Activated T-helper 1 cell treated with anti-CD3 and anti-CD28 coated beads, Interleukin-2, amount 50 U/mL, for 16 hours (primary cell): ENCODE measurements at places on chromosomes 7 and 10.

DNA sequence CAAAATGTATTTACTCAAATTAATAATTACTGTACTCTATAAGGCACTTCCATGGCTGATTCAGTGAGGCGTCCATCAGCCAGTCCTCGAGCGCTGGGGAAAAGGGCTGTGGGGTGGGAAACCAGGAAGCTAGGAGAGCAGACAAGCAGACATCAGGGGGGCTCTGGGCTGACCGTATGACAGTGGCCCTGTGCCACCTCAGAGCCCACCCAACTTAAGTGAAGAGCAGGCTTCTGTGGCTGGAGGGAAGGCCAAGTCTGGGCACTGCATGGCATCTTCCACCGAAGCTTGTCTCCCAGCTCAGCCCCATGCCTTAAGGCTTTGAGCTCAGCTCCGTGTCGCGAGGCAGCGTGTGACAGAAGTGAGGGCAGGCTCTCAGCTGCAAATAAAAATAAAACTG, 464.5 kb upstream of the ZMIZ1 start:
- no peak for DNase-seq

GRCh38 chr7:27098578-27099451, 3.0 kb upstream of the HOXA1 start:
- no peak for DNase-seq

DNA sequence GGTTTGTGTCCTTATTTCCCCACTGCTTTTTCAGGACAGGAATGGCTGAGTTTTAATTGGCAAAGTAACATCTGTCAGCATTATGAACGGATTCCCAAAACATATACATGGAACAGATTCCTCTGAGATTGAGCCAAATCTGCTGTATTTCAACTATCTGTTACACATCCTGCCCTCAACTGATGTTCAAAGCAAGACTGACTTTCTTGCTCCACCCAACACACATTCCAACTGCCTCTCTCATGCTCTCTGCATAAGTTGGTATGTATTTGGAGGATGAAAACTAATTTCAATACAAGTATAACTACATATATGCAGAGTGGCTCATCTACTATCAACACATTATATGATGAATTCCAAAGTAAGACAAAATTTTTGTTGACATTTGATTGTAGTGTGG, 342.2 kb downstream of the GATA3 start:
- no peak for DNase-seq

DNA sequence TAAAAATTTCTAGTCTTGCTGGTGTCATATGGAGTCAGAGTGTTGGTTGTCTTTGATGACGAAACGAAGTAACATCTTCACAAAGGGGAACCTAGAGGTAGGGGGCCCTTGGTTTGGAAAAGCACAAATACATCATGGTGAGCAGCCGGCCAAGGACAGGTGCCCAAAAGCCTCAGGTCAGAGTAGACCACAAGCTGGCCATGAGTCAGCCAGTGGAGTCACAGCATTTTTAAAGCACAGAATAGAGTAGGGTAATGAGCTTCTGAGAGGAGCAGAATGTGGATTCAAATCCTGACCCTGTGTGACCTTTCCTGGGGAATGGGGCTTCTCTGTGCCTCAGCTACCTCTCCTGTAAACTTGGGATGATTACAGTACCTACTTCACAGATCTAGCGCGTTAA, 5.3 kb downstream of the CAMK2B start:
- no peak for DNase-seq

DNA sequence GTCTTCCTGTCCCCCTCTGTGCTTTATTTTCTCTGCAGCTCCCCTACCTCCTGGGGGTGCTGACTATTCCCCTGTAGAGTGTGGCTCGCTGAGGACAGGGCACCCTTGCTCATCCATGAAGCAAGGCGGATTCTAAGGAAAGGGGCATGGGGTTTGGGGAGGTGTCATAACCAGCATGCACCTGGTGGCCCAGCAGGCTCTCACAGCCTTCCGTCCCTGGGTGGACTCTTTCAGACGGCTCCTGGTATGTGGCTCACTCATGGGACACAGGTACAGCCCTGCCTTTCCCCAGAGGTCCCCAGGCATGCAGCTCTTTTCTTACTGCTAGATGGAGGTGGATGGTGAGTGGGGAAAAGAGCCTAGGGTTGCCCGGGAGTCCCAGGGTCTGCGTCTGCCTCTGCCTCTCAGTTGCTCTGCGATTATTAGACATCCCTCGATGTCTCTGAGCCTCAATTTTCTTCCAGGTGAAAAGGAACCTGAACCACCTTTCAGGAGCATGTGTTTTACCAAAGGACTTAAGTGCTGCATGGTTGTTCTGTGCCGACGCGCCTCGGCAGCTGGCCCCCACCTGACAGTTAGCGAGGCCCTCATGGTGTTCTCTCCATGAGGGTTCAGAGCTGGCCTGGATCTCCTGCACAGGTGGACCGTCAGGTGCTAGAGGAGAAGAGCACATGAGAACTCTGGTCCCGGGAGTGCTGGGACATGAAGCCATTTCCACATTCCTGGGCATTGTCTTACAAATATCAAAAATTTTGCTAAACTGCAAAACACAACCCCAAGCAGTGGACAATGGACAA, 172.5 kb upstream of the SHH start:
- DNase-seq, result no peak

GRCh38 chr10:101120884-101121653, 10.0 kb upstream of the TLX1 start:
- no peak for DNase-seq

DNA sequence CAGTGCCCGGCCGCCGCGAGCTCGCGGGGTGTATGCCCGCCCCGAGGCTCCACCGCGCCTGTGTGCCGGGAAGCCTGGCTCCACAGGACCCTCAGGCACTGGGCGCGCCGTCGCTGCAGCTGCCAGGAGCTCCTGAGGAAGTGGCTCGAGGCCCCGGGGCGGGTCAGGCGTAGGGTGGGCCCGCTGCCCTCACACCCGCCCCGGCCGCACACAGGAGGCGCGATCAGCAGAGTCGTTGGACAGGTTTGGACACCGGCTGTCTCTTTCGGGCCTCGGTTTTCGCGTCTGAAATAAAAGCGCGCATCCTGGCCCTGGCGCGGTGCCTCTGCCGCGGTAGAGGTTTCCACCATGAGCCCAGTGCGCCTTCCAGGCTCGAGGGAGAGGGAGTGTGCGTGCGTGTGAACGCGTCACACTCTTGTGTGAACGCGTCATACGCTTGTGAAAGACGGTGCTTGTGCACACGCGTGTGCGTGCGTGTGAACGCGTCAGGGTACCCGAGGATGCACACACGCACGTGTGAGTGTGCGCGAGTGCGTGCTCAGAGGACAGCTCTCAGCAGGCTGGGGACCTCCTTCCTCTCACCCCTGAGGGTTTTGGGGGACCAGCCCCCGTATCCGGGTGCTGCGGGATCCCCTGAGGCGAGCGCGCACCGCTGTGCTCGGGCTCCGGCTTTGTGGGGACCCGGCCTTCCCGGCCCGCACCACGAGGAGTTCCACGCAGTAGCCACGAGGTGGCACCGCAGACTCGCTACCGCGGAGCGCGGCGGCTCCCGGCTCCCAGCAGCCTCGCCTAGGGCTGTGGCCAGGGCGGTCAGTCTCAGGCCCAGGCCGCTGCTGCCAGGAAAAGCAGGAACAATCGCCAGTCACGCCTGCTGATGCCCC, 83.8 kb downstream of the BMS1 start:
- peak; percentile 6 for DNase-seq

DNA sequence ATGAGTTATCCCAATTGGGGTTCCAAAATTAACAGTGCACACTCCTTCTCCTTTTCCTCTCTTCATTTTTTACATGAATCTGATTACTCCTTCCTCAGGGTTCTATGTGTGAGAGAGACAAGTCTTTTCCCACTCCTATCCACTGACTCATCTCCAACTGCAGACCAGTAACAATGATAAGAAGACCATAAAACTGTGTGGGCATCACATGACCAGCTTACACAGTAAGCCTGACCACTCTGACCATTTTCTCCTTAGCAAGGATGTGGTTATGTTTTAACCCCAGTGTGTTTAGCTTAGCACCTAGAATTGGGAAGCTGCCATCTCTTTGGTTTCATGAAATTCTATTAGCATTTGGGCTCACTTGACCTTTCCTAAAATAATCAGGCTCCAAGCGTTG, 145.0 kb upstream of the CALCR start:
- DNase-seq, result no peak

DNA sequence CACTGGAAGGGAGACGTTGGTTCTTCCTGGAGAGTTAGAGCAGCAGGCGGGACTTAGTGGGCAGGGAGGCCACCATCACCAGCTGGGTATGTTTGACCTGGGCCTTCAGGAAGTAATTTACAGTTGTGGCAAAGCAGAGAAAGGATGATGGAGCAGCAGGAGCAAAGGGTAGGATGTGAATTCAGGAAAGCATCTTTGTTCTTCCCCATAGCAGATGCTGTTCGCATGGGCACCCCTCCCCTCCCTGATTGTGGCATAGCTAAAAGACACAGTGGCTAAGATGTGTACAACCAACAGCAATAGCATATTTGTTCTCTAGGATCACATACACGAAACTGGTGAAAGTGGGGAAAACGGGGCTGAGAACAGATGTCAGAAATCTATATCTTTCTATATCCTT, 56.3 kb upstream of the ITPRID1 start:
- DNase-seq, result no peak

DNA sequence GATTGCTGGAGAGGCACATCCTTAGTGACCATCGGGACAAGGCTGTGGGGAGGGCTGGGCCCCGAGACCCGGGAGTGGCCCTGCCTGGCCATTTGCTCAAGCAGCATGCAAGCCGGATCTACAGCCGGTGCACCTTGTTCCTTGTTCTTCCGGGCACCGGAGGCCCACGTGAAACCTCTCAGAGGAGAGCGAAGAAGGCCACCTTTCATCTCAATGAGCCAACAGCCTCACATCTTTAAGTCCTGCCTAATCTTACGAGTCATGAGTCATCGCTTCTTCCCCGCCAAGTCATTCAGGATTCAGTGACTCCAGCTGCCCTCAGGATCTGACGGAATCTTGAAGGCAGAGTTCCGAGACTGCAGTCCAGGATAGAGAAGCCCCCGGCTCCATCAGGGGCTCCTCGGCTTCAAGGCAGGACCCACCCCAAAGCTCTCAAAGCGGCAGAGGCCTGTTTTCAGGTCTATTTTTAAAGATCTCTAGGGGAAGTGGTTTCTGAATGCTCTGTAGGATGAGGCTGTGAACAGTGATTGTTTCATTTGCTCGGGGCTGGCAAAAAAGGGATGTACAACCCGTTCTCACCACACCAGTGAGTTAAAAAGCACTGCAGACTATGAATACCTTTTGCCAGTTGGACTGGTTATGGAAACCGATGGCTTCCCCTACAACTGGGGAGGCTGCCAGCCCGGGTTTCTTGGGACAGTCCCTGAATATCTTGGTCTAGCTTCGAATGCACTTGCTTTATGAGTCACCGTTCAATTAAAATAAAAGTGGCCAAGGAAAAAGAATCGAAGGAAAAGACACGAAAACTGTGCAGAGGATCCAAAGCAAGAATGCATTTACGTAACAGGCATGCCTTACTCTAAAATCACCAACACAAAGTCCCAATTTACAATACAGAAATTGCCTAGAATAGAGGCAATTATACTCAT, 57.2 kb upstream of the ECHDC3 start:
- peak; percentile 15 for DNase-seq

DNA sequence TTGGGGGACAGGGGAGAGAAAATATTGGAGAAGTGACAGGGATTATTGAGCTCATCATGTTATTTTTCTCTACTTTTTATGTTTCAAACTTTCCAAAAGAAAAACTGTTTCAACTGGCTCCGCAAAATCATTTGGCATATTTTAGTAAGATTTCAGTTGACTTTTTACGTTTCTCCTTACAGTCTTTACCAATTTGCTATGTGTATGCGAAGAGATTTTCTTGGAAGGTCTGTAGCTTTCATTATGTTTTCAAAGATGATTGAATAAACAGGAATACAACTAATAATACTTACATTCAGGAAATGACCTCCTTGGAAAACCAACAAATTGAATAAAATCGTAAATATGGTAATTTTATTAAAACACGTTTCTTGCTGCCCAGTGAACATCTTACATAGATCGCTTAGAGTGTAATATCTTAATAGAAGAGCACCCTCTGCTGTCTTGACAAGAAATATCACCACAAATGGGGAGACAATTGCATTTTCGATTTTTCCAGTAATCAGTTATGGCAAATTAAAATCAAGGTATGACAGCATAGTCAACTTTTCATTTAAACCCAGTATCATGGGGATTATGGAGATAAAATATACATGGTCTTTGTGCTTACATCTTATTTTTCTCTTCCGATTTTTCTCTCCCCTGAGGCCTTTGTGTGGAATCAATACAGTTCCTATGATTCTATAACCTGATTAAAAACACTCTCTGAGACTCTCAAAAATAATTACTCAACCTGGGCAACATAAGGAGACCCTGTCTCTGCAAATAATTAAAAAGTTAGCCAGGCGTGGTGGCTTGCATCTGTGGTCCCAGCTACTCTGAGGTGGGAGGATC, 43.1 kb downstream of the MBL2 start:
- DNase-seq, result no peak

- no peak for DNase-seq
Observed at GRCh38 chr7:123580406-123581161, 21.0 kb upstream of the ASB15 start.

GRCh38 chr7:102216573-102217314, 69.9 kb upstream of the SH2B2 start:
- no peak for DNase-seq

DNA sequence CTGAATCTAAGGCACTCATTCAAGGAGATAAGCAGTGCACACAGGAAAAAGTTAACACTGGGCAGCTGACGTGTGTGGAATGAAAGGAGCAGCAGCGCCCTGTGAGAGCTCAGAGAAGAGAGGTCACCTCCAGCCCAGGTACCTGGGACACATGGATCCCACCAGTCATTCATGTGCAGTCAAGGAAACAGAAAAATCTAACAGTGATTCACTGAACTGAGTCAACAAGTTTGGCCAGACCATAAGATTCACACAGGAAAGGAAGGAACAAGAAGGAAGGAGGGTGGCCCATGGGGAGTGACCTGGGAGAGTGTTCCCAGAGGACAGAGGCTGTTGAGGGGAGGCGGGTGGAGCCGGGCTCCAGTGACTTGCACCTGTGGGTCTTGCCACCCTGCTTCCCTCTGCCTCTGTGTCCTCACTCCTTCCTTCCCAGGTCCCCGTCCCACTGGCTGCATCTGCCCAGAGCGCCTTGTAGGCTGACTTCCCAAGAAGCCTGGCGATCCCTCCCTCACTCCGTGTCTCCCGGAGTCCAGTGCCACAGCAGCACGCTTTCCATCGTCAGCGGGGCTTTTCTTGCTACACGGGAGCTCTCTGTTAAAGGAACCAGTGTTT, 27.7 kb downstream of the RNF32 start:
- DNase-seq, result no peak

DNA sequence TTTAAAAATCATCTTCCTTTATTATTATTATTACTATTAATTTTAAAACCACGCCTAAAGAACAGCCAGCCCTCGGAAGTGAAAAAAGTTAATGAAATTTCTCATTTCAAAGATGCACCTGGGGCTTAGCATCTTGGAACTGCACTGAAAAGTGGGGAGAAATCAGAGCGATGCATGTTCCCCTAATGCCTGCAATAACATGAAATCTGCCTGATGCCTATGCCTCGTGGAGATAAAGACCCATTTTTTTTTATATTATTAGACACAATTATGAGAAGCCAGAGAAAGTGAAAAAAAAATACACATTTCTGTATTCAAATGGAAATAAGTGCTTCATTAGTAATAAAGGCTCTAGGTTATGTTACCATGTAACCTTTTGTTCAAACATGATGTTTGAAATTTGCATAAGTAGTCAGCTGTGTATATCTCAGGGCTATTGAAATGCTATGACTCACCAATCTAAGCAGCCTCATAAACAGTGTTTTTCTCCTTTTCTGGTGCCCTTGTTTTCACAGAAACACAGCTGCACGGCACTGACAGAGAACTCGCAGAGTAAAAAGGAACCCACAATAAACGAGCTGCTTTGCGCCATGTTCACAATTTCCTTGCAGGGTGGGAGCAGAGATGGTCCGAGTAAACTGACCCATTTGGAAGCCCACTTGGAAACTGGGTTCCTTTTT, 175.8 kb upstream of the PRKCQ start:
- DNase-seq, result no peak
